Brain (organoid and tissue), 16 donors: ENCODE measurements at places on chromosomes 11 and 22.
A peak's percentile ranks its signal among the peaks of the same experiment; 100 is the strongest.

GRCh38 chr11:44047931-44048431 is at the start of gene ACCSL:
ACCSL (plus strand) TSS chr11:44047981; CDS start chr11:44048037, 56 bp downstream.
- DNase-seq = no peak

DNA sequence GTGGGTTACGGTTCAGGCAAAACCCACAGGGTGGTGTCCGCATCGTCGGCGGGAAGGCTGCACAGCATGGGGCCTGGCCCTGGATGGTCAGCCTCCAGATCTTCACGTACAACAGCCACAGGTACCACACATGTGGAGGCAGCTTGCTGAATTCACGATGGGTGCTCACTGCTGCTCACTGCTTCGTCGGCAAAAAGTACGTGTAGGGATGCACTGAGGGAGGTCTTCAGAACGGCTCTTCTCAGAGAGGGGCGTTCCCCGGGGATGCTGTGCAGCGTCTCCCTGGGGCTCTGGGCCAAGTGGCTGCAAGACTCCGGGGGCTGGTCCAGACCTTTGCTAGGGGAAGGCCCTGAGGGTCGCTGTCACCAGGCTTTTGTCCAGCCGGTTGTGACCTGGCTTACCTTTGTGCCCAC is 1.3 kb downstream of the ACR start:
- DNase-seq = no peak

- DNase-seq = no peak
These were observed 1401.9 kb downstream of the FAM181B start for GRCh38 chr11:81331611-81332235.

DNA sequence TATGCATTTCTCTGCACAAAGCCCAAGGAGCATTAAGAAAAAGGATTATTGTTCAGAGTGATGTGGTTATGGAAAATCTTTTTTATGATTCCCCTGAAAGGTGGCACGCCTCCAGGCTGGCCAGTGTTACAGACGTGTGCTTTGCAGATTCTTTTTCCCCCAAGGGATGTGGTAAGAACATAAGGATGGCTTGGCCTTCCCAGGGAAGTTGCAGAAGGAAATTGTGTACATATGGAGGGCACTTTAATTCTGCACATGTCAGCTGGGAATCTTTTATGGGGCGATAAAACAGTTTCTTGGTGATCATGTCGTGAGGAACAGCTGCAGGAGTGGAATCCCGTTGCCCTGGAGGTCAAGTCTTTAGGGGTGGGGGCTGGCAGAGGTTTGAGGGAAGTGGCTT is 9.7 kb downstream of the SMARCB1 start:
- no peak for DNase-seq

DNA sequence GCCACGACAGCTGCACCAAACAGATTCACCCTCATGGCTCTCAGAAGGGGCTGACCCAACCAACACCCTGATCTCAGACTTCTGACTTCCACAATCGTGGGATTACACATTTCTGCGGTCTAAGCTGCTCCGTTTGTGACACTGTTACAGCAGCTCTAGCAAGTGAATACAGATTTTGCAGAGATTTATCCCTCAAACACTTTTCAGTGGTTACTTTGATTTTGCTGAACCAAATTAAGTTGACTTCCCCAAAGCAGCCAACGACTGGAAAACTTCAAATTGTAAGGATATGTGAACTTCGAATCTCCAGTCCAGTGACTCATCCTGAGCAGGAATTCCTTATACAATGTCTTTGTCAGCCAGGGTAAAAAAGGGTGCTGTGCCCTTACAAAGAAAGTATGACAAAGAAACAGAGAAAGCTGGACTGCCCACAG is 14.8 kb upstream of the INCENP start:
- DNase-seq = no peak

GRCh38 chr11:1728301-1728700 is 22.1 kb downstream of the IFITM10 start:
- no peak for DNase-seq

- DNase-seq = no peak
These were observed 2.7 kb downstream of the CRYBB1 start for GRCh38 chr22:26615149-26615548.

GRCh38 chr11:20055312-20055711 is 105.0 kb downstream of the DBX1 start:
- DNase-seq = no peak

- no peak for DNase-seq
These were observed 67.2 kb downstream of the EFCAB6 start for GRCh38 chr22:43744700-43745410.

- DNase-seq = no peak
These were observed 124.8 kb upstream of the CNTN5 start for GRCh38 chr11:98895936-98896335.

DNA sequence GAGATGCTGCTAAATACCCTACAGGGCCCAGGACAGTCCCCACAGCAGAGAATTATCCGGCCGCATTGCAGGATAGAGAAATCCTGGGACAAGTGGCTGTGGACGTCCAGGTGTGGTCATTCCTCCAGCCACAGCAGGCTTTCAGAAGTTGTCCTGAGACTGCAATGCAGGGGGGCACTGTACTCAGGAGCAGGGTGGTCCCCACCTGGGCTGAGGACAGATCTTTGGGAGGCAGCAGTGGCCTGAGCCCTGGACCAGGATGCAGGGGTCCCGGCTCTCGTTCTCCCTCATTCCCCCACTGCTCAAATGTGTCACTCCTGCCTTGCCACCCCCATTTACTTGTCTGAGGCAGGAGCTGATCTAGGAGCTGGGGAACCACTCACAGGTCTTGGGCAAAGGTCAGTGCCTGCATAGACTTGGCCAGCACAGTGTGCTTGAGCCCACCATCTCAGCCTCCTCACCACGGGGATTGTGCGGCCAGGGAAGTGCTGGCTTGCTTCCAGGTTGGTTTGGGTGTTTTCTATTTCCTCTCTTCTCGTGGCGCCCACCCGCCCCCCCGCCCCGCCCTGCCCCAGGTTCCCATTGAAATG is 15.3 kb downstream of the LINC01488 start:
- DNase-seq = no peak

DNA sequence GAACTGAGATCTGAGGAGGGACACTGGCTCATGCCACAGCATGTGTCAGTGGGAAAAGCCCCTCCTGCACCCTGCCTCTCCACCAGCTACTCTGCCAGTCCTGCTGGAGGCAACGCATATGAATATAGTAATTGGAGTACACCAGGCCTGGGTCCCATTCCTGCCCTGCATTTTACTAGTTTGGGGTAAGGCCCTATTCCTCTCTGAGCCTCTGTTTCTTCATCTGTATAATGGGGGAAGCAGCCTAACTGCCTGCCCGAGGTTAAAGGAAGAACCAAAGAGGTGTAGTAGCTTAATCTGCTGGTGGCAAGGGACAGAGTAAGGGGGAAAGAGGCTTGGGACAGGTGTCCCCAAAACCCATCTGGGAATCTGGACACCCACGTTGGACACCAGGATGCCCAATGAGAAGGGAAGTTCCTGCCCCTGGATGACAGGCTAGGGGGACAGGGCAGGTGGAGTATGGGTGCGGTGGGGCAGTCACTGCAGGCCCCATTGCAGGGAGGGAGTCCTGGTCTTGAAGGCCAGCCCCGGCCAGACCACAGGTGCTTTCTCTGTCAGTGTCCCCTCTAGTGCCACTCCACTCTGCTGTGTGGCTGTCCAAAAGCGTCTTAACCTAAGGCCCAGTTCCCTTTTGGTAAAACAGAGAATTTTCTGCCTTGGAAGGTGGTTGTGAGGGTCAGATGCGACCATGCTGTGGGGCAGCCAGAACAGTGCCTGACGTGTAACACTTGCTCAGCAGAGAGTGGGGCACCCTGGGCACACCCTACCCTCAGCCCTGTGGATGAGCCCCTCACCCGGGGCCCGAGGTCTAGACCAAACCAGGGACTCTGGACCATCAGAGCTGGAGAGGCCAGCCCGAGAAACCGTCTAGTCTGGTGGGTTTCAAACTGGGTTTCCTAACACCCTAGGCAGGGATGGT is 11.5 kb downstream of the TSKU start:
- DNase-seq = no peak

DNA sequence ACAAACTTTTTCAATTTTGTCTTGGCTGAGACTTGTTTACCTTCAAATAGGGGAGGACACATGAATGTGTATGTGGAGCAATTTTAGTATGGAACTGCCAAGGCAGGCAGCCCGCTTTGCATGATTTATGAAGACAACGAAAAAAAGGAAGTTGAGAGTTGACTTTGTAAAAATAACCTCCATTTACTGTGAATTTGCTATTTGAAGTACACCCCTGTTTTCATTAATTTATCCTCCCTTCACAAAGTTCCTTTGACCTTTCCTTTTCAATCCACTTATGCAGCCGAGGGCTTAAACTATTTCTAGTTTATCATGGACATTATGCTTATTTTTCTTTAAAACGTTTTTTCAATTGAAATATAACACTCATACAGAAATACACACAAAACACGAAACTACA is 369.6 kb upstream of the CADM1 start:
- DNase-seq = no peak

DNA sequence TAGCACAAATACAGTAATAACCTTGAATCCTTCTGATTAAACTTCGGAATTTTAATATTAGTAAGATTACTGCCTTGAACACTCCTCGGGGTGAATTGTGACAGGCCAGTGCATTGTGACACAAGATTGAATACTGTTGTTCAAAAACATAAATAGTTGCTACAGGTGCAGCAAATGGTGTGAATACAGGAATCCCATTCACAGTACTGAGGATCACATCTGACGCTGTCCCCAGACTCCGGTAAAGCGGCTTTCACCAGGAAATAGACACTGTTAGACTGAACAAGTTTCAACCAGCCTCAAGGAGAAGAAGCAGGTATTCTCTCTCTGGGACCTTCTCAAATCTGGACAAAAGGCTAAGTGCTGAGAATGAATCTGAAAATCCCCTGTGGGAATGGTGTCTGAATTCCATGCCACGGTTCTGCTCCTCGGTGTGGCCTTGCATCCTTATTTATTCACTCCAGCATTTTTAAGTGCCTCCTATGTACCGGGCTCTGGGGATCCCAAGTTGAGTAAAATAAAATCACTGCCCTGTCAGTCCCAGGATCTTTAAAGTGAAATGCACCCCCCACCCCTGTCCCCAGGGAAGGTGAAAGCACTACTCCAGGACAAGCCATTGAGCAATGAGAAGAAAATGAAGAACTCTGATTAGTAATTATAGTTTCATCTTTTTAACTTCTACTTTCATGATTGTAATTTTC is 3.4 kb downstream of the LGR4 start:
- no peak for DNase-seq

DNA sequence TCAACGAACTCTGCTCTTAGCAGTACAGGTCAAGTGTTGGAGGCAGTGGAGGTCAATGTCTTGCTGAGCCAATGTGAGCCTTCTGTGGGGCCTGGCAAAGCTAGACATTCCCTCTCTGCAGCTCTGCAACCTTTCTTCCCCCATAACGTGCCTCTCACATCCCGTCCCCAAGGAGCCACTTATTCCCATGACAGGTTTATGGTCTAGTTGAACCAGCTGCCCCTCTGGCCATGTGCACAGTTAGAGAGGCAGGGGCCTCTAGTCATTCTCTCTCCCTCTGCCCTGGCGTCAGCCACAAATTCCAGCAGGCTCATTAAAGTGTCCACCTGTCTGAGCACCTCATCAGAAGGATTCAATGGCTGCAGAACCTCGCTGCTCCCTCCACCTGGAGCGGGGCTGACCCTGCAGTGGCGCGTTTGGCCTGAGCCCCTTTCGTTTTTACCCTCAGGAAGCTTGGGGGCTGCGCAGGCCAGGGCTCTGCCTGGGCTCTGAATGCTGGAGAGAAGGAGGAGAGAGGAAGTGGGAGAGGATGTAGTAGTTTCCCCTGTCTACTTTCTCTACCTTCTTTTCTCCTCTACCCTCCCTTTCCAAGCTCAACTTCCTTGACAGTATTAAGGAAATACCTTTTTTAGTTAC is 302.1 kb upstream of the B3GAT1 start:
- DNase-seq = no peak

DNA sequence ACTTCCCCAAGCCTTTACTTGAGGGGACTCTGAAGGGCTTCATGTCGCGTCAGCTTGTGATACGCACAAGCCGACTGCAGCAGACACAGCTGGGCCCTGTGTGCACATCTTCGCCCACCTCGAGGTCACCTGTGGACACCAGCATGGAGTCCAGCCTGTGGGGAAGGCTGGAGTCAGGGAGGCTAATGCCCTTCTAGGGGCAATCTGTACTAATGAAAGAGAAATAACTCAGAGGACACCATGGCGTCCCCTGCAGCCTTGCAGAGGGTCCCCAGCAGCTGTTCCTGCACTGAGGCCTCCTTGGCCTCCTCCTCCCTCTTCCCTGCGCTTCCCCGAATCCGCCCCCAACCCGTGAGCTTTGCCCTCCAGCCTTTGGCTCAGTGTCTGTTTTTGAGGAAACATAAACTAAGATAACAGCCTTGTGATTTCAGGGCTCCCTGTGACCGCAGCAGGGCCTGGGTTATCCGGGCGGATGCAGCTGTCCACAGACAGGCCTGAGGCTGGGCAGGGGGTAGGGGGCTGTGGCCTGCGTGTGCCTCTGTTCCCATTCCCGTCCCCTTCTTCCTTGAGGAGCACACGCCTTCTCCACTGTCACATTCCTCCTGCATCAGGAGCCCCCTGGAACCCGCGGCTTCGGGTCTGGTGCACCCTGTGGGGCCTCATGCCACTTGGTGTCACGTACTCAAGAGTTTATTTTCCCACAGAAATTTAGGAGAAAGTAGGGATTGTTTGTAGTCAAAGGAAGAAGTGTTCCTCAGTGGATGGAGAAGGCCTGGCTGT is 25.0 kb downstream of the KRTAP5-5 start:
- no peak for DNase-seq

GRCh38 chr22:46003271-46004091 is 26.5 kb upstream of the WNT7B start:
- no peak for DNase-seq

DNA sequence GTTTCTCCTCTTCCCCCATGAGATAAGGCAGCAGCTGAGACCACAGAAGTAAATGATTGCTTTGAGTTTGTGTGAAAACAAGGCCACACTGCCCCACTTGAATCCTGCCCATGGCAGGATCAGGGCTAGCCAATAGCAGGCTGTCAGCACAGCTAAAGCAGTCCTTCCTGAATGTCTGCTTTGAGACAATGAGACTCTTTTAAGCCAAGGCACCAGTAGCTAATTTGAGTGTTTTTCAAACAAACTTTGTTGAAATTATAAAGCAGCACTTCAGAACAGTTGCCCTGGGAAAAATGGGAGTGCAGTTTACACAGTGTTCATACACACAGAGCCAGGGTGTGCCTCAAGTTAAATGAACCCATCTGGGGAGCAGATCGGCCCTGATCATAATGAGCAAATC is 103.5 kb upstream of the OR5AK2 start:
- peak; percentile 53 for DNase-seq

DNA sequence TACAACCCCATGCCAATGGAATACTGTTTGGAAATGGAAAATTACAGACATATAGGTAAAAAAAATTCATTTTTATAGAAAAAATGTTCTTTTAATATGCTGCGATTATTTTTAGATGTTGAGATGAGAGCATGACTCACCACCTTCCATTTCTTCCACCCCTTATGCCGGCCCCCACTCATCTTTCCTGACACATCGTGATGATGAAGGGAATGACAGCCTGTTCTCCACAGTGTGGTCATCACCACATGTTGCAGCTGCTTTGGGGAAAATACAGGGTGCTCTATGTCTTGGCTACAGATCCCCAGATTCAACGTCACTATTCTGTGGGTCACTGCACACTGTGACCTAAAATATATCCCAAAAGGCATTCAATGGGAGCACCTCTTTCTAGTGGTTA is 916.2 kb downstream of the METTL15 start:
- DNase-seq = no peak
